Dermis microvascular lymphatic vessel endothelial cell (primary cell): ENCODE measurements at places on chromosomes 4 and X. TPM values are rescaled to one million over a fixed set of nuclear protein-coding genes. Genes with fewer than 3 reads are reported as not detected.

- no peak for DNase-seq
Measured at GRCh38 chr4:183936574-183937345, 31.7 kb downstream of the STOX2 start.

PGAM4 gene
- 0.13 TPM in 1 of 2 replicates, not detected in the other for total RNA-seq

GRCh38 chrX:39972340-39972739 lies 125.4 kb downstream of the BCOR start:
- no peak for DNase-seq

DNA sequence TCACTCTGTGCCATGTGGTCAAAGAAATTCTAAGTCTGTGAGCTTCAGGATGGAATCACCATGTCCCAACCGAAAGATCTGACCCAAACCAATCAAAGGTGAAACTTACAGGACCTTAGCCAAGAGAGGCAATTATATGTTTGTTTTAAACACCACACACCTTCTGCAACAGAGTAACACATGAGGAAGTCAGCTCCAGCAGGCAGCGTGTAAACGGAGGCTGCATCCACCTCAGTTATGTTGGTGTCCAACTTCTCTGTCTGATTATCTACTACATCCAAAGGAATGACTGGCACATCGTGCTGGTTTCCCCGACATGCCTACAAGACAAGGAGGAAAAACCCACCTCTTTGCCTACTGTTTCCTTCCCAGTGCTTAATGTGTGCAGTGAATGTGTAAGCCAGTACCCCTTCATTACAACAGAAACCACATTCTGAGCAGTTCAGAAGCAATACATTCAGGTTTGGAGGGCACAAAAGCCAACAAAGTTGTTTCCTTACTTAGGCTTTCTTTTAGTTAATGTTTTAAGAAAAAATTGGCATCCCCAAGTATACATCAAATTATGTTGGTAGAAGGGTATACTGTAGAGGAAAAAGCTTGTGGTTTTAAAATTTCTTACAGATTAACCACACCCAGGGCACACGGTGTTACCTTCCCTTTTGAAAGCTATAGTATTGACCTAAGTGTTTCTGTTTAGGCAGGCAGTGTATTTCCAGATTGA lies 12.4 kb downstream of the CASP6 start:
- DNase-seq: no peak

- DNase-seq: no peak
Measured at GRCh38 chr4:146193628-146194027, 18.1 kb downstream of the LSM6 start.

DNA sequence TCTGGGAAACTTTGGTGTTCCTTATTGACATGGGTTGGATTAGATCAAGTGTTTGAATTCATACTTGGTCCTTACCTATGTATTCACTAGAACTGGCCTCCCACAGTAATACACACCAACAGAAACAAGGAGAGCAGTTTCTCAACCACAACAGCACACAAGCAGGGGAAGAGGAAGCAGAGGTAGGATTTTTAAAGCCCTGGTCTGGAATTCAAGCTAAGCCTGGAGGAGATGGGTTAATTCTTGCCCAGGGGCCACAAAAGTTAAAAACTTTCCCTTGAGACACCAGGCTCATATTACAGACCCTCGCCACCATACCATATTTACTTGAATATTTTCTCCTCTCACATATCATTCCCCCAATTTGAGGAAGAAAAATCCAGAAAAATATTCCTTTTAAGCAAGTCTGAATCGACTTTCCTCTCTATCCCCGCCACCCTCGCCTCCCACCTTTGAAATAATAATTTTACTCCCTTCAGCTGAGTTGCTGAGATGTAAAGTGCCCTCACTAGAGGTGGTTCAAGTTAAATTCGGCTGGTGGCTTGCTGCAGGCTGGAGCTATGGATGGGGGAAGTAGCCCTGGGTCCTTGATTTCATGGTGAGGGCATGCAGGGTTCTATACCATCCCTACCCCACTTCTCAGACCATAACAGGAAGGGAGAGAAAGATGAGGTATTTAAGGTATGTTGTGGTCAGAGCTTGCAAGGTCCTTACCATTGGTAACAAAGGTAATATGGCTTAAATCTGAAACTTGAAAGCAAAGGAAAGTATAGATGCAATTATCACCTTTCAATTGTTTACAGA lies 440.2 kb downstream of the INPP4B start:
- DNase-seq: no peak

DNA sequence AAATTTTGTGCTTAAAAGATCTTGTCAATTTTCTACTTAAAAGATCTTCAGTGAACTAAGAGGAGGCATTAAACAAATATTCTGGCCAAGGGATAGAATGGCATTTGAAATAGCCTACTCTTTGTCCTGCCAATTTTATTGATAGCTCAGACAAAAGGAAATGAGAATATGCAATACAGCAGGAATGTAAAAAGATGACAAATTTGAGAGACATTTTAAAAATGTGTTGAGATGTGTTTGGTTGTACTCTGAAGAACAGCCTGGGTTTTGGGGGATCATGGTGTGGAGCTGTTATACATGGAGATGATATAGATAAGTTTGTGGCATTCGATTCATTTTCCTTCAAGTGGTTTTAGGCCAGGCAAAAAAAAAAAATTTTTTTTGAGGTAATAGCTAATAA lies 11.6 kb upstream of the MAD2L1 start:
- DNase-seq: no peak

GRCh38 chrX:10208953-10209352 lies 52.2 kb downstream of the CLCN4 start:
- DNase-seq: no peak

GRCh38 chr4:164536814-164537213 lies 217.1 kb upstream of the SMIM31 start:
- no peak for DNase-seq

DNA sequence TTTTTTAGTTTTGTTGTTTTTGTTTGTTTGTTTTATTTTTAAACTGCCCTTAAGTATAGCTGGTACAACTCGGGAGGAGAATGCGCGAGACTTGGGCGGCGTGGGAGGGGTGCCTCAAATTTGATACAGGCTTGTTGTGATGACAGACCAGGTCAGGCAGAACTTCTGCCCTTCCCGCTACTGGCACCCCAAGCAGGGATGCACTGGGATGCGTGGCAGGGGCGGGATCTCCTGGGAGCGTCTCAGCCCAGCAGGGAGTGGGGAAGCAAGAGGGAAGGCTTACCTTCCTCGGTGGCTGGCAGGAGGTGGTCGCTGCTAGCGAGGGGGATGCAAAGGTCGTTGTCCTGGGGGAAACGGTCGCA lies 851 bp downstream of the SFRP2 start:
- DNase-seq: no peak

CXorf65 gene
- total RNA-seq: not detected in 2 replicates

DNA sequence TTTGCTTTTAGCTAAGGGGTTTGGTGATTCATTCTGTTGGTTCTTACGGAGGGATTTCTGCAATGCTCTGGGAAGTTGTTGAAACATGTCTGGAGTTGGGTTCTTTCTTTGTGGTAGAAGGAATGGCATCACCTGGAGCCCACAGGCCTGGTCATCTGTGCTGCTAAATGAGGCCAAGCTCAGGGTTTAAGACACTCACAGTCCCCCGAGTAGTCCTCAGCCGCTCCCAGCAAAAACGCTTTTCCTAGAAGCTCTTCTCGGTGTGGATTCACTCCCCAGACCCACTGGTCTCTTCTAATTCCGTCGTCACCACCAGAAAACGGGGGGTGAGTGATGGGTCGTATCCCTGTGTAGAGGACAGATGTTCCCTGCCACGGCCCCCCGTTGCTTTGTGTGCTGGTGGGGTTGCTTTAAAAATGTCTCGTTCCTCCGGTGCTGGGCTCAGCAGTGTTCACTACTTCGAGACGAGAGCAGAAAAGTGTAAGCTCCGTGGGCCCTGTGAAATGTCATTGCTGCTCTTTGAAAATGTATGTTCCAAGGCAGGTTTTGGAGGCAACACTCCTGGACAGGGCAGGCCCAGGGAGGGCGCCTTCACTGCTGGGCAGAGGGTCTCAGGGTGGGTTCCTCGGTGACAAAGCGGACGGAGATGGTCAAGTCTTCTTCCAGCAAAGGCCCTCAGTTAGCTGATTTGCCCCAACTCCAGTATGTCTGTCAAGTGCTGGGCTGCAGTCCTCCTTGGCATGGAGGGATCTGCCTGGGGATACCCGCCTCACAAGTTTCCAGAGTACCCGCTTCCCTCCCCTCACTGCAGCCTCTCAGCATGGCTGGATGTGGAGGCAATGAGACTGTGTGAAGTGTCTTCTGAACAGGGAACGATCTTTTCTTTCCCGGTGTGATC lies 37.3 kb downstream of the PSAPL1 start:
- DNase-seq: no peak

F11 gene
- total RNA-seq: not detected in 2 replicates

DNA sequence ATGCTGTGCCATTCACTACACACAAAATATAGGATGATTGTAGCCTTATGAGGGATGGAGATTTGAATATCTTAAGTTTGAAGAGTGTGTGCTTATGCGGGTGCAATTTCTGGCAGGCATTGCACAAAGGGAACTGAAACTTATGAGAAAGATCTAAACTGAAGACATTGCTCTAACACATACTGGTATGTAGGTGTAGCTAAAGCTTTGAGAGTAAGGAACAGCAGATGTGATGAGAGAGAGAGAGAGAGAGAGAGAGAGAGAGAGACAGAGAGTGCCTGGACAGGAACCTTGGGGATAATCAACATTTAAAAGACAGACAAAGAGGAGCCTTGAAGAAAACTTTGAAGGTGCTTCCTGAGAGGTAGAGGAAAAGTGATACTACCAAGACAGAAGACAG lies 379.7 kb downstream of the SPRY1 start:
- DNase-seq: no peak

ITGB1BP2 gene
- total RNA-seq: 0.38 and 0.64 TPM in 2 replicates

PF4V1 gene
- total RNA-seq: not detected in 2 replicates

DNA sequence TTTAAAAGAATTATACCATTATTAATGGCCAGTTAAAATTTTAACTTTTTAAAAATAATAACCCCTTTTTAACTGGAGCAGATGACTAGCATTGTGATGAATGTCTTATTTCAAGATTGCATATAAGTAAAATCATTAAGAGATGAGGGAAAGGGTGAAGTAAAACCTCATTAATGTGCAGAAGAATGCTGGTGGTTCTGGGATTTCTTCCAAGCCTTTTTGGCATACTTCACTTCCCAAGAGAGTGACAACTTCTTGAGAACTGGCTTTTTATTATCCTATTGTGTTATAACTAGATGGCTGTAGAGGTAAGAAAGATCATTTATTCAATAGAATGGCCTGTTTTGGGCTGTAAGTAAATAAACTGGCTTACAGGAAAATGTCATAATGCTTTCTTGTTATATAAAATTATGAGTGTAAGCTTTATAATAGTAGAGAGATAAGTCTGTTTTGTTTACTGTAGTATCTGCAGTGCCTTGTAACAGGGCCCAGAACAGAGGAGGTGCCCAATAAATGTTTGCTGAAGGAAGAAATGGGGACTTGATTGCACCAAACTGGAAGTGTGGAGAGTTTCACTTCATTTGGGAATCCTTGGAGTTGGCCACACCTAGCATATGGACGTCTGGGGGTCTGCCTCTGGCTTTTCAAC lies 242.9 kb upstream of the PITX2 start:
- DNase-seq: no peak

- no peak for DNase-seq
Measured at GRCh38 chrX:17654116-17654515, 83.2 kb upstream of the SCML1 start.

GRCh38 chr4:128455480-128455879 lies 167.9 kb upstream of the PGRMC2 start:
- no peak for DNase-seq

PPP4R3C gene
- total RNA-seq: not detected in 2 replicates

CABS1 gene
- total RNA-seq: not detected in 2 replicates

UGT2A3 gene
- not detected in 2 replicates for total RNA-seq

GYPE gene
- total RNA-seq: under 0.01 TPM in 1 of 2 replicates, not detected in the other

HSD17B13 gene
- total RNA-seq: under 0.01 and 0.13 TPM in 2 replicates

DNA sequence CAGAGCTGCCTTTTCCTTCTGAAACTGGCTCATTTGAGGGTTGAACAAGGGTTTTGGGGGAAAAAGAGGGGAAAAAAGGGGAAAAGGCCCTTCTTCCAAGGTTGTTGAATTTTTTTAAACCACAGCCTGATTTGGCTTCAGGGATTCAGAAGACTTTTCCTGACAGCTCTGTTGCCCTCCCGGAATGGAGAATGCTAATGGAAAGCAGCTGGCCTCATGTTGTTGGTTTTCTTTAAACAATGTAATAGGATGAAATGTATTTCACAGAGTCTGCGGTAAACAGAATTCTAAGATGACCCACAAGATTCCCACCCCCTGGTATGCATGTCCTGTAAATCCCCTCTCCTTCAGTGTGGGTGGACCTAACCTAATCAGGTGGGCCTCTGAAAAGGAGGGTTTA lies 3.3 kb upstream of the KIAA1210 start:
- DNase-seq: no peak

- no peak for DNase-seq
Measured at GRCh38 chr4:164442180-164442579, 311.8 kb upstream of the SMIM31 start.
